ENCODE measurements at places on chromosomes 4 and X. TPM values are rescaled to one million over a fixed set of nuclear protein-coding genes. Genes with fewer than 3 reads are reported as not detected.
A peak's percentile ranks its signal among the peaks of the same experiment; 100 is the strongest.

DNA sequence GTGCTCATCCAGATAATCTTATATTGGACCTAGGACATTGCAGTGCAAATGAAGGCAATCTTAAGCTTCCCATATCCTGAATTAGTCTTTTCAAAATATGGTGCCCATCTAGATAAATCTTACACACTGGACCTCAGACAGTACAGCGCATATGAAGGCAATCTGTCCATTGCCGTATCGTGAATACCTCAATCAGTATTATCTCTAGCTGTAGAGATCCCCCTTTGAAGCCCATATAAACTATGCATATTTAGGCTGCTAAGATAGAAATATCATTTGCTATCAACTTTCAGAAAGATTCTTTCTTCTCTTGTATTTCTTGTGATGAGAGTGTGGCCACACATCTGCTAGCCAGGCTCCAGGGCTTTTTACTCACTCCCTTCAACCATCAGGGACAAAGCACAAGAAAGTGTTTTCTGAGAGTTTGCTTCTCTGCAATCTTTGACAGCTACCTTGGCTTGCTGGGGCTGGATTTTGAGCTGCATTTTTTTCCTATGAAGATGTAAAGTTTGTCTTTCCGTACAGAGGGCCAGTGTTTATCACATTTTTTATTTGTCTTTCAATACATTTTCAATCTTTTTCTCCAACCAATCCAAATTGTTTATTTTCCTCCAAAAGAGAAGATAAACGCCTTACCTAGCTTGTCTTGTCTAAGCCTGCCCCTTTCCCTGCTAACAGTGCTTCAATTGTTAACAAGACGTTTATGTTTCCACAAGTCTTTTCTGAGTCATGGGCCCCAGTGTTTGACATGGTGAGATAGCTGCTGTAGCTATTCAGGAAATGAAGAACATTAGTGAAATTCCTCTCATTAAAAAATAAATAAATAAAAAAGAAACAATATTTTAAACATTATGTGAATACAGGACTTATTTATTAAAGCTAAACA is 57.6 kb upstream of the FAT1 start:
- DNase-seq, result no peak

DNA sequence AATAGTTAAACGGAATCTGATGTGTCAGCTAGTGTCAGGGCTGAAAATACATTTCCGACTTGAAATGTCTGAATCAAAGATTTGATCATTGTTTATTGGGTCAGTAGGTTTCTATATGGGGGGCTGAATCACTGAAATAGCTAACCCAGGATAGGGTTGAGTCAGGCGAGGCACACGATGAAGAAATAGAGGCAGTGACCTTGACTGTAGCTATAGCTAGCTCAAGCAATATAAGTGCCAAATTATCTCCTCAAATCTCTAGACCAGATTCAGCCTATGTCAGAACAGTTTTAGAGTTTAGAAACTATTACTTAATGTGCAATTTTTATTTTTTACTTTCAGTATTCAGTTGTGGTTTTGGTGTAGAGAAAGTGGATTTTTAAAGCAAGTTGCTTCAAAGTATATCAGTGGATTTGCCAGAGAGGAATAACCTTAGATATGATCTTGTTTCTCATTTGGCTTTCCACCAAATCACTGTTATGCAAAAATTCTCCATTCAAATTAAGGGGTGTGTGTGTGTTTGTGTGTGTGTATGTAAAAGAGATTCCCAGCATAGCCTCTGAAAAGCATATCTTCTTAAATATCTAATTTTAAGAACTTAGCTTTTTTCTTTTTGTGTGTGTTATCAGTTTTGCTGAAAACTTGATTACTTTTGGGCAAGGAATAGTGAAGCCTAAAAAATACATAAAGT is 100.3 kb upstream of the RPL34 start:
- DNase-seq, result no peak

DNA sequence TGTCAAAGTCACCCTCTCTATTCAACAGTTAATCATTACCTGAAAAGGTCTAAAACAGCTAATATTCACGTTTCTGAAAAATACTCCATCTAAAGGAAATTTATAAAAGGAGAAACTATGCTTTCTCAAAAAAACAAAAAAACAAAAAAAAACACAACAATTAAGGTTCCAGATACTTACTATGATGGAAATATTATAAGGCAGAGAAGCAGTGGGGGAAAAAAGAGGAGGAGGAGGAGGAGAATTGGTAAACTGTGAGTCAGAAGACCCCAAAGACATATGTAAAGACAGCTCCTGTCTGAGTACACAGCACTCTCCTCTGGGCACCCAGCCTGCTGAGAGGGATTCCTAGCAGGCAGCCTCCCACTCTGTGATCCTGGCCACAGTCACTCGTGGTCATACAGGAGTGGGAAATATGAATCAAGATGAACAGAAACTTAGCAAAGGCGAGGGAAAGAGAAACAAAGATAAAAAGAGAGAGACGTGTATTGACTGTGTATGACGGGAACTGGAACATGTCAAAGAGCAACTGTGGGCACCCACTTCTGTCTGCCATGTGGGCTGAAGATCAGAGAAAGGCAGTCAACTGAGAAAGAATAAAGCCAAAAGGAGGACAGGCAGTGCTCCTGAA is 12.5 kb downstream of the KLHL15 start:
- DNase-seq, result no peak

DNA sequence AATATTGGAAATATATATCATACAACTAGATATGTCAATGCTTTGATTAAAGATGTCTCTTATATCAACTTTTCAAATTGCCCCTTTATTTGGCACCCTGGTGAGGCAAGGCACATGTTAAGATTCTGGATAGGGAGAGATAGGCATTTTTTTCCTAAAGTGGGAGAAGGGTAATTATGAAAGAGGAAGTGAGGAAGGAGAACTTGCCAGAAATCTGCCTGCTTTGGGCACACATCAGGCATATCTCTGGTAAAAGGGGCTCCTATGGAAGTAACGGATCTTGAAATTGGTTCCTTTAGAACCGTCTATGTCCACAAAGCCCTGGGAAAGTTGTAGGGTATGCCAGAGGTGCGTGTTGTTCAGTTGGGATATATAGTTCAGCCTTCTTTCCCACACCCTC is 5.7 kb downstream of the IL15 start:
- DNase-seq, result no peak

DNA sequence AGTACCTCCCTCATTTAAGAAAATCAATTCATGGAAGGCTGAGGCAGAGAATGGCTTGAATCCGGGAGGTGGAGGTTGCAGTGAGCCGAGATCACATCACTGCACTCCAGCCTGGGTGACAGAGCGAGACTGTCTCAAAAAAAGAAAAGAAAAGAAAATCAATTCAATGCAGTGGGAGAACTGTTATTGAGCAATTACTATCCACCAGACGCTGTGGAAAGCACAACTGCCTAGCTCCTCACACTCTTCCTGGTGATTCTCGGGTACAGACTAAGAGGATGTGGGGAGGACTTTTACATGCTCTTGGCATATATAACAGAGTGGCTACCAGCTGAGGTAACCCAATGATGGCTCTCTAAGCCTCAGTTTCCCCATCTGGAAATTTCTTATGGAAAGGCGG is 2.7 kb upstream of the TMSB4X start:
- DNase-seq, result no peak

DNA sequence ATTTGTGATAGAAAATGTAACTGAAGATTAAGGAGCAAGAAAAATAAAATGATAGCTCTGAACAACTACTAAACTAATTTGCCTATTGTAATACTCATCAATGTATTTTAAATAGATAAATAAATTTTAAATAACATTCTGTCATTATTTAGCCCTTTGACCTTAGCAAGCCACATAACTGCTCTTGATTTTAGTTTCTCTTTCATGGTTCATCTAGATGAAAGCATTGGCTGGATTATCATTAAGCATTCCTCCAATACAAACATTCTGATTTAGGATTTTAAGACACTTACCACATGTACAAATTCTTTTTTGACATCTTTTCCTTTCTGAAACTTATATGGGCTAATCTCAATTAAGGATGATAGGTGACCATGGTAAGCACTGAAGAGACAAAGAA is 8.5 kb downstream of the ETNPPL start:
- DNase-seq, result no peak

SRPX gene
- polyA plus RNA-seq, result 6.1 TPM

IL3RA gene
- 10.2 TPM for polyA plus RNA-seq

- DNase-seq, result no peak
Measured at GRCh38 chr4:131316086-131316485, 1833.0 kb upstream of the PCDH10 start.

NUDT11 gene
- 0.82 TPM for polyA plus RNA-seq

- DNase-seq, result no peak
Measured at GRCh38 chr4:92483341-92483740, 179.6 kb downstream of the GRID2 start.

ACTRT1 gene
- polyA plus RNA-seq, result not detected

FRMPD4 gene
- polyA plus RNA-seq, result not detected

GRCh38 chr4:38889143-38889542 is 21.5 kb downstream of the FAM114A1 start:
- no peak for DNase-seq

GRCh38 chr4:32043248-32043633 is 1323.1 kb downstream of the PCDH7 start:
- no peak for DNase-seq

- DNase-seq, result peak; percentile 78
Measured at GRCh38 chrX:109485470-109486340, 3.8 kb upstream of the GUCY2F start.

SLC6A14 gene
- polyA plus RNA-seq, result not detected

CPE gene
- 24.2 TPM for polyA plus RNA-seq

GPR143 gene
- polyA plus RNA-seq, result 8.7 TPM

- DNase-seq, result no peak
Measured at GRCh38 chrX:154294791-154295574, at the start of gene TEX28. TSS of gene TEX28 (minus strand) at chrX:154295124. CDS start at chrX:154292117, 3,007 bp downstream.

TREX2 gene
- 0.67 TPM for polyA plus RNA-seq

- no peak for DNase-seq
Measured at GRCh38 chrX:825991-826390, 195.4 kb downstream of the SHOX start.

DNA sequence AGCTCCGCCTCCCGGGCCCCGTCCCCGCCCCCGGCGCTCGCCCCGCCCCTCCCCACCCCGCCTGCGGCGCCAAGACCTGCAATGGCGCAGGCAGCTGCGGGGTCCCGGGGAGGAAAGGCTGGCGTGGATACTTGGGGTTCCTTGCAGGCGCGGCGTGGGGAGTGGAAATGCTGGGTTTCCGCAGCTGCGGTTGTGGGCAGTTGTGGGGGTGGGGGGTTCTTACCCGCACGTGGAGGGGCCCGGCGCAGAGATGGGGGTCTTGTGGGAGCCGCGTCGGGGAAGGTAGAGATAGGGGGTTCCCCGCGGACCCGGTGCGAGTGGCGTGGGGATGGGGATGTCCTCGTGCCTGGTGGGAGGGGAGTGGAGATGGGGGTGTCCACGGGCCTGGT is 680 bp upstream of the ASMTL start:
- no peak for DNase-seq

DNA sequence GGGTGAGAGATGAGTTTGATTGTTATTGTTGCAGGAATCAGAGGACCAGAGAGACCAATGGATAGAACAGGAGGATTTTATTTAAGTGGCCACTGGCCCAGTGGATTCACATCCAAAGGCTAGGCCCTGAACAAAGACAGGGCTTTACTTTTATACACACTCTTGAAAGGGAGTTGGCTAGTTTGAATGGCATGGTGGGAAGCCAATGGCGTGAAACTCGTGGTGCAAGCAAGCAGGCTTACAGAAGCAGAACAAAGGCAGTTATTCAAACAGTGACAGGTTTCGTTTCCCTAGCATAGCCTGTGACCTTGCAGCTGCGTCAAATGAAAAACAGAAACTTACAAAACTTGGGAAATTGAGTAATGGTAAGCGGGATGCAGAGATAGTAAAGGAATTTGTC is 110.2 kb upstream of the PRDX4 start:
- no peak for DNase-seq

GRCh38 chrX:72568406-72569092 is 4.1 kb downstream of the HDAC8 start:
- no peak for DNase-seq

GRCh38 chr4:146059865-146060264 is 115.7 kb upstream of the LSM6 start:
- no peak for DNase-seq

- DNase-seq, result no peak
Measured at GRCh38 chr4:159098482-159099127, 4.3 kb upstream of the RAPGEF2 start.

GRCh38 chrX:64188901-64189300 is 16.6 kb downstream of the AMER1 start:
- DNase-seq, result no peak

GRCh38 chr4:55398461-55398860 is 2.7 kb downstream of the TMEM165 start:
- DNase-seq, result no peak

- DNase-seq, result no peak
Measured at GRCh38 chr4:37872310-37872988, 18.4 kb upstream of the TBC1D1 start.

DNA sequence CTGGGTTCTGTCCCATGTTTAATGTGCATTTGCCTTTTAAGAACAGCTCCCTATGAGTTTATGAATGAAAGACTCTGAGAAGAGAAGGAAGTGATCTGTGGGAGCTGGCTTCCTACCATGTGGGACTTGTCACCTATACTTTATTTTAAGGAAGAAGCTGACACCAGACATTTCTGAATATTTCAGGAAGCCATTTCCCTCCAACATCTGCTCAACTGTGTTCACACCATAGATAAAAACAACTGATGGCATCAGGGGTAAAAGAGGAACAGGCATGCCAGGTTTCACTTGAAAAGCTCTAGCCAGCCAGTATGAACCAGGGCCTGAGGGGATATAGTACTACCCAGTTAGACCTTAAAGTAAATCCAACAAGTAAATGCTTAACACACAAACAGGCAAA is 116.0 kb downstream of the COL4A6 start:
- DNase-seq, result no peak

DNA sequence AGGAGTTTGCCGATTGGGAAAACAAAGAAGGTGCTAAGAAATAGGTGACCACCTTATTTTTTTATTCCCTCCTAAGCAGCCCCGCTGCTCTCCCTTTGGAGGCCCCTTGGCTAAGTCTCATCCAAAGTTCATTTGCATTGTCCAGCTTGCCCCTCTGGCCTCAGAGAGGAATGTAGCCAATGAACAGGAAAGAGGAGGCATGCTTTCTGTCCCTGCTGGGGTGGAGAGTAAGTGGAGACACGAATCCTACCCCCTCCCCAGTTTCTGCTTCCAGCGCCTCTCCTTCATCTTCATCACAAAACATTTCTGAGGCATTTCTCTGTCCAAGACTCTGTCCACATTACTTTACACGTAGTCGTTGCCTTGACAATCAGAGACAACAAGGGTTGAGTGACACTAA is 38.7 kb downstream of the NLGN3 start:
- DNase-seq, result peak; percentile 34

DNA sequence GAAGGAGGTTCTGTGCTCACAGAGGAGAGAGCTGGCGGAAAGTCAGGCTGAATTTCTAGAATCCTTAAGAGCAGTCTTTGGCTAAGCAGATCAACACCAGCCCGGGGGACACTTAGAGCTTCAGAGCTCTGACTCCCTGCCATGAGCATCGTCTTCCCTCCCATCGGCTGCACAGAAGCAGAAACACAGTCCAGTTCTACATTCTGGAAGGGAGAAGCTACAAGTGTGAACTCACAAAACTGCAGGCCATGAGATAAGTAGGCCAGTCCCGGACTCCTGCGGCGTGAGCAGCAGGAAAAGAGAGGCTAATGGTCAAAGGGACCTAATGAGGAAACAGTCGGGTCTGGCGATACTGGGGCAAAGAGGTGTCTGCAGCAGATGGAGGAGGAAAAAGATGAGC is 211.5 kb downstream of the DHX15 start:
- no peak for DNase-seq

KLF8 gene
- 6.1 TPM for polyA plus RNA-seq

Measured in kidney (tissue), 22 donors.